ENCODE measurements at places on chromosomes 16 and 17. TPM values are rescaled to one million over a fixed set of nuclear protein-coding genes. Genes with fewer than 3 reads are reported as not detected.

- DNase-seq, result no peak
Observed at GRCh38 chr17:75773121-75773807, 8.3 kb upstream of the GALK1 start.

- no peak for DNase-seq
Observed at GRCh38 chr17:4968486-4969046, 949 bp upstream of the SPAG7 start.

- no peak for DNase-seq
Observed at GRCh38 chr17:20954794-20955193, 88.0 kb downstream of the USP22 start.

DNA sequence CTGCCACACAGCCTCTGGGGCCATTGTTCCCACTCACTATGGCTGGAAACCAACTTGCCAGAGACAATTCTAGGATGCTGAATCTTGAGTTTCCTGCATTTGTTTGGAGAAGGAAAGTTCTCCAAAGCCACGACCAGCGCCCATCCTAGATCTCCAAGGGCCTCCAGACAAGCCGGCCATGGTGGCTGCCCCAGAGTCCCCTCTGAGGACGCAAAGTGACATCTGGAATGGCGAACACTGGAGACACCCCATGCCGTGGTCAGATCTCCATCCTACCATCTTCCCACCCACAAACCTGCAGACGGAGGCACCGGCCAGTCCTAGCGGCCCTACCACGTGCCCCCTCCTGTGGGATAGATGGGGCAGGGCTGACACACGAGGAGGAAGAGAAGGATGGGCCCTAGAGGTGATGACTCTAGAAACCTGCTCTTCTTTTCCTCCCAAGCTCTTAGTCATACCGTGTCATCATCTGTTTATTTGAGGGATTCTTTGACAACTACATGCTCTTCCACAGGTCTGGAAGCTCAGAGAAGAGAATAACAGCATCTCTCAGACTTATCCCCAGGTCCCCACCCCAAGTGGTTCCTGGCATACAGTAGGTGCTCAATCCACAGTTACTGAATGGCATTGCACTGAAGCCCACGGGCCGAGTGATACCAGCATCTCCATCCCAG lies 71.3 kb downstream of the MYH11 start:
- DNase-seq, result no peak

GRCh38 chr16:86857807-86858206 lies 279.5 kb downstream of the FOXL1 start:
- DNase-seq, result no peak

- DNase-seq, result no peak
Observed at GRCh38 chr17:48541577-48542113, 3.3 kb downstream of the HOXB2 start.

GRCh38 chr17:31293581-31293980 lies 3.5 kb downstream of the OMG start:
- DNase-seq, result no peak

DNA sequence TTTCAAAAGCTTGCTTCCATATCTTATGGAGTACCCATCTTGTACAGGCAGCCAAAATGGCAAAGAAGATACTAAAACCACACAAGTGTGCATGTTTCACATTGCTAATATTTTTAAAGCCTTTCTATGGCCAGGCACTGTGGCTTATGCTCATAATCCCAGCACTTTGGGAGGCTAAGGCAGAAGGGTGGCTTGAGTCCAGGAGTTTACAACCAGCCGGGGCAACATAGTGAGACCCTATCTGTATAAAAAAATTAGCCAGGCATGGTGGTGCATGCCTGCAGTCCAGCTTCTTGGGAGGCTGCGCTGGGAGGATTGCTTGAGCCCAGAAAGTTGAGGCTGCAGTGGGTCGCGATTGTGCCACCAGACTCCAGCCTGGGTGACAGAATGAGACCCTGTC lies 71.3 kb downstream of the YPEL2 start:
- DNase-seq, result no peak

DNA sequence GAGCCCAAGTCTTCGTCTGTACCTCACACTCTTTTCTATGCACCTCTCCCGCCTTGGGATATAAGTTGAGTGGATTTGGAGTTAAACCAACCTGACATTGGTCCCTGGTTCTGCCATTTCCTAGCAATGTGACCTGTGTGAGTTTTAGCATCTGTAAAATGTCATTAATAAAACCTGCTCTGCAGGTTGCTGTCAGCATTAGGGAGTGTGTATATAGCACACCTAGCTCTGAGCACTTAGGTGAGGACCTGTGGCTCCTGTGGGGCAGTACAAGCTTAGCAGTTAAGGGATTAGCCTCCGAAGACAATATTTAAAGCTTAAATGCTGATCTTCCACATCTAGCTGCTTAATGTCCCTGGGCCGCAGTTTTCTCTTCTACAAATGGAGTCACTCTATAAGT lies 248.0 kb downstream of the TMEM114 start:
- DNase-seq, result no peak

DNA sequence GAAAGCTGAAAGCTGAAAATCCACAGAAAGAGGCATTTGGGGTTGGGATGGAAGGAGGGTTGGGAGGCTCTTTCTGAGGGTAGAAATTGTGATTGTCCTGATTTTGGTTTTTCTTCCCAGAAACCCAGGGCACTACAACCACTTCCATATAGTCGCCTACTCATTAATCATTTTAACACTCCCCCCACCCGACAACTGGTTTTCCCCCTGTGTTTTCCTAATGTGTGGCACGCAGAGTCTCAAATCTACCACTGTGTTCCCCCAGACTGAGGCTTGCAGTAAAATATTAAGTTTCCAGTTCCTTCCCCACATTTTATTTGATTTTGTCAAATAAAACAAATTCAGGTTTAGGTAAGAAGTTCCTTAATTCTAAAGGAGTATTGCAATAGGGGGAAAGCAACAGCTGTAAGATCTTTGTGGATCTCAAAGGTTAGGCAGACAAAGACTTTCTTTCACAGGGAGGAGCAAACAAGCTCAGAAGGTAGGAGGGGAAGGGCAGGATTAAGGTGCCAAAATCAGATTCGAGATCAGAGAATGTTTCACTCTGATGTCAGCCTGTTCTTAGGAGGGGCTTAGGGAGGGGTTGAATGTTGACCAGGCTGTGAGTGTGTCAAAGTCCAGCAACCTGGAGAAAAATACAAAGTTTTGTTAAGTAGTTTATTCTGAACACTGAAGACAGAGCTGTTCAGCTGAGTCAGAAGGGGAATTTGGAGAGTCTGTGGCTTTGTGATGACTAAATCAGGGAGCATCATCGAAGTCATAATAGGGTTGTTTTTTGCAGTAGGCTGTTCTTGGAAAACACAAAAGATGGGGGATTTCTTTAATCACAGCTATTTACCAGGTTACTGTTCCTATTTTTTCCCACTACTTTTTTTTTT lies 3.6 kb downstream of the ZNF267 start:
- no peak for DNase-seq

DNA sequence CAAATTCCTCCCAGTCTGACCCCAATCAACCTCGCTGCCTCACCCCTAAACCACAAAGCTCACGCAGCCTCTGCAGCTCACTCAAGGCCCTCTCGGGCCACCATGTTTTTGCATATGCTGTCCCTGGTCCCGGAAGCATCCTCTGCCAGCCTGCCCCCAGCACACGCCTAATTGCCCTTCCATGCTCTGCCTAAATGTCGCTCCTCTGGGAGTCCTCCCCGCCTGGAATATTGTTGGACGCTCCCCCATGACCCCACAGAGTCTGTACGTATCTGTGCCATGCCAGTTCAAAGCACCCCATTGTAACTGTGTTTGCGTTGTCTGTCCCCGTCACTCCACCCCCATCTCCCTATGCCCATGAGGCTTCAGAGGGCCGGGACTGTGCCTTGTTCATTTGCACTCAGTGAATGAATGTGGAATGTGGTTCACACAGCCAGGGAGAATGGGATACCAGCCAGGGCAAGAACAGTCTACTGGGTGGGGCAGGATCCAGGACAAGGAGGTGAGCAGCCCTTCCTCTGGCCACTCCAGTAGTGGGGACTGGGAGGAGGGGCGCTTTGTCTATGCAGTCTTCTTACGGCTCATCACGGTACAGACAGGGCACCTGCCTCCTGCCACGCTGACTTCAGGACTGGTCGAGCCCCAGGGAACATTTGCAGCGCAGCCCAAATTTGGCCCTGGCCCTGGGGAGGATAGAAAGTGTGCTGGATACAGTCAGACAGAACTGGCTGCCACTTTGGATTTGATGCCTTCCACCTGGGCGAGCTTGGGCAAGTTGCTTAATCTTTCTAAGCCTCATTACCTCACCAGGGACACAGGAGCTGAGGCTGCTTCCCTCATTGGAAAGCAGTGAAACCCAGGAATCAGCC lies 48.5 kb downstream of the NOS2 start:
- DNase-seq, result no peak

DNA sequence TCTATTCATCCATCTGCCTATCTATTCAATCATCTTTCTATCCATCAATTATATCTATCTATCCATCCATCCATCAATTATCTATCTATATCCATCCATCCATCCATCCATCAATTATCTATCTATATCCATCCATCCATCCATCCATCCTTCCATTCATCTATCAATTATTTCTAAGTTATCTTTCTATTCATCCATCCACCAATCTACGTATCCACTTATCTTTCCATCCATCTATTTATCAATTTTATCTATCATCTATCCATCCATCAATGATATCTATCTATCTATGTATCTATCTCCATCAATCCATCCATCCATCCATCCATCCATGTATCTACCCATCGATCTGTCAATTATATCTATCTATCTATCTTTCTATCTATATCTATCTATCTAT lies 158.4 kb upstream of the ZKSCAN2 start:
- no peak for DNase-seq

DNA sequence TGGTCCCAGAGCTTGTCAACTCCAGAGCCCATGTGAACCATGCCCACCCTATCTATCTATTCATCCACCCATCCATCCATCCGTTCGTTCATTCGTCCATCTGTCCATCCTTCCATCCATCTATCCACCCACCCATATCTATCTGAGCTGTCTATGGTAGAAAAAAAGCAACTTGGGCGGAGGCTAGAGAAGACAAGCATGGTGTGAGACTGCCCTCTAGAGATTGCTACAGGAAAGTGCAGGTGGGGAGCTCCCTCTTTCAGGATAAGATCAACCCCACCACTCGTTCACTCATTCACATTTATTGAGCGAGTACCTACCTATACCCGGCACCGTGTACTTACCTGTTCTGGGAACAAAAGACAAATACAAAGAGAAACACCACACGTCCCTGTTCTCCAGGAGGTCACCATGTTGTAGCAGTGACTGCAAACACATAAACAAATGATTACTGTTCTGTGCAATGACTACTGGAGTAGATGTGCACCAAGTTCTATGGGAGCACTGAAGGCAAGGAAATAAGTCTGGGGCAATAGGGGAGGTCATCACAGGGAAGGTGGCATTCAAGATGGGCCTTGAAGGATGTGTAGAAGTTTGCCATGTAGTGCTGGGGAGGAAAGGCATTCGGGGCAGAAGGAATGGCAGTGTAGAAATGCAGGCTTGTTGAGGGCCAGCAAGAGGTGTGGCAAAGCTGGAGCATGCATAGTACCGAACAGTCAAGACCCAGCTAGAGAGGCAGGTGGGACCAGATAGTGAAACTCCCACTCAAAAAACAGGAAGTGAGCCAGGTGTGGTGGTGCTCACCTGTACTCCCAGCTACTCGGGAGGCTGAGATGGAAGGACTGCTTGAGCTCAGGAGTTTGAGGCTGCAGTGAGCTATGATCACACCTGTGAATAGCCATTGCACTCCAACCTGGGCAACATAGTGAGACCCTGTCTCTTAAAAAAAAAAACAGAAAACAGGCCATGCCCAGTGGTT lies 13.4 kb upstream of the ATP5MC1 start:
- DNase-seq, result no peak

- DNase-seq, result no peak
Observed at GRCh38 chr17:29524692-29525091, 42.1 kb downstream of the ABHD15 start.

- DNase-seq, result no peak
Observed at GRCh38 chr16:80622007-80622406, 81.2 kb downstream of the DYNLRB2 start.

Gene RGS11
- total RNA-seq, result 20.3 TPM

Gene GNAO1
- total RNA-seq, result 0.85 TPM

Gene CNTD1
- total RNA-seq, result not detected

Gene SYCE1L
- total RNA-seq, result 3.1 TPM

Gene ABCC3
- 16.0 TPM for total RNA-seq

Measured in chondrocyte (in vitro differentiated cells).